ENCODE measurements at places on chromosomes 2 and 18.

DNA sequence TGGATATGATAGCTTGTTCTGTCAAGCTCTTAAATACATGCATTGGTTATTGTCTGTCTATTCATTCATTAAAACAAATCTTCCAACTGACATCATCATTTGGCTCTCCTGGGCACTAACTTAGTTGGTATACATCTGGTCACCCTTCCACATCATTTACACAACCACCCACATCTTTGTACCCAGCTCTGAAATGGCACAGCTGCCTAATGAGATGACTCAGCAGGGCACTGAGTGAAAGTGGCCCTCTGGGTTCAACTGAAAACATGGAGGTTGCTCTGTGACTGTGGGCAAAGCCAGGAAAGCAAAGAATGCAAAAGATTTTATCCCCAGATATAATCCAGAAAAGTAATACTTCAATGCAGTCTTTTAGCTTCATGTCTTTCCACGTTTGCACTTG is 234.0 kb upstream of the MAP2 start:
- DNase-seq = no peak

- peak; percentile 76 for DNase-seq
Observed at GRCh38 chr2:192162392-192163042, 32.2 kb downstream of the TMEFF2 start.

DNA sequence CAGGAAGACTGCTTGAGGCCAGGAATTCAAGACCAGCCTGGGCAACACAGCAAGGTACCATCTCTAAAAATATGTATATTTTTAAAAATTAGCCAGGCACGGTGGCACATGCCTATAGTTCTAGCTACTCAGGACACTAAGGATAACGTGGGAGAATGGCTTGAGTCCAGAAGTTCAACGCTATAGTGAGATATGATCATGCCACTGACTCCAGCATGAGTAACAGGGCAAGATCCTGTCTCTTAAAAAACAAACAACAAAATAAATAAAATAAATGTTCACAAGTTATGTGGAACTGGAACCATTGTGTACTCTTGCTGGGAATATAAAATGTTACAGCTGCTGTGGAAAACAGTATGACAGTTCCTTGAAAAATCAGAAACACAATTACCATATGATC is 47.2 kb downstream of the USP34 start:
- DNase-seq = no peak

- DNase-seq = no peak
Observed at GRCh38 chr2:15367715-15368114, 193.4 kb downstream of the NBAS start.

All from activated CD4-positive, alpha-beta T cell treated with anti-CD3 and anti-CD28 coated beads for 48 hours (primary cell).